ENCODE measurements at places on chromosomes 7 and 10. TPM values are rescaled to one million over a fixed set of nuclear protein-coding genes. Genes with fewer than 3 reads are reported as not detected.

GRCh38 chr7:128869138-128869943 is 6.7 kb downstream of the ATP6V1F start:
- no peak overlapping the region for H3K27ac ChIP-seq
- peak overlapping the region; percentile 47 for H3K4me3 ChIP-seq
- H3K36me3 ChIP-seq, result peaks cover 33% of the 10 kb centered on the region
- DNase-seq, result peak; percentile 25
- H3K27me3 ChIP-seq, result peaks cover 2% of the 10 kb centered on the region

DNA sequence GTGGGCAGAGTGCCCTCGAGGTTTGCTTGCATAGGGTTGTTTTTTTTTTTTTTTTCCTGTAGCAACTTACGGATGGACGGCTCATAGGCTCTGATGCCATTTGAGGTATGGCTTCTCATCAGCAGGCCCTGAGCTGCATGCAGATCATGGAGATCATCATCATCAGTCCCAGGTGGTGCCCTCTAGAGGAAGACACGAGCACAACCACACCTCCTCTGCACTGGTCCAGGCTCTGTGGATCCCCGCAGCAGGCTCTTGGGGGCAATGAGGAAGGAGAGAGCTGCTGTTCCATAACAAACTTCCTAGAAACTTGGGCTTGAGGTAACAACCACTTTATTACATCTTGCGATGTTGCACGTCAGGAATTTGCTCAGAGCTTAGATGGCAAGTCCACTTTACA is 132.7 kb upstream of the CXCL12 start:
- no peak overlapping the region for H3K27ac ChIP-seq
- no peak overlapping the region for H3K4me3 ChIP-seq
- no peaks in the 10 kb centered on the region for H3K4me1 ChIP-seq
- H3K36me3 ChIP-seq, result no peaks in the 10 kb centered on the region
- no peaks in the 10 kb centered on the region for H3K27me3 ChIP-seq

GRCh38 chr7:36860681-36861080 is 136.4 kb upstream of the AOAH start:
- H3K27ac ChIP-seq, result no peak overlapping the region
- H3K36me3 ChIP-seq, result no peaks in the 10 kb centered on the region
- no peaks in the 10 kb centered on the region for H3K27me3 ChIP-seq
- no peak overlapping the region for H3K4me3 ChIP-seq
- no peak for DNase-seq

- H3K36me3 ChIP-seq, result no peaks in the 10 kb centered on the region
- peaks cover 20% of the 10 kb centered on the region for H3K4me1 ChIP-seq
- no peak overlapping the region for H3K27ac ChIP-seq
- H3K27me3 ChIP-seq, result no peaks in the 10 kb centered on the region
- peak; percentile 39 for DNase-seq
- no peak overlapping the region for H3K4me3 ChIP-seq
Measured at GRCh38 chr10:97821308-97822038, 28.2 kb upstream of the GOLGA7B start.

DNA sequence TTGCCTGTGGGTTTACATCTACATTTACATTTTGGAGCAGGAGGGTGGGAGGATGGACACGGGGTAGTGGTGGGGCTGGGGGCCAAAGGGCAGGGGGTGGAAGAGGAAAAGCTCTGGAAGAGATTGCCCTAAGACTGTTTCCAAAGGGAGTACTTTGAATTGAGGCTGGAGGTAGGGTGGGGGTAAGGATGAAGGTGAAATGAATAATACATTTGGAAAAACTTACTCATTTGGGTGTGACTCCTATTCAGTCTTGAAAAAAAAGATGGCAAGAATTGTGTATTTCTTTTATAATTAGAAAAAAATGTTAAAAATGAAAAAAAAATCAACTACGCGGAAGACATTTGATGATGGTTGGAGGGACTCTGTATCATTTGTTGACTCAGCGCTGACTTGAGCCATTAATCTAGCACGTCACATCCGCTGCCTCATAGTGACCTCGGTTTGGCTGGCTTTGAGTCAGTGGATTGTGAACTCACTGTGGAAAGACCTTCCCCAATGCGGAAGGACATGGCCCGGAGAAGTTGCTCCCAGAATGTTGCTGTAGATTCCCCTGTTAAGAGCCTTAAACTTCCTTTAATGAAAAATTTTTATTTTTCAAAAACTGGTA is 2.8 kb downstream of the FAM180A start:
- H3K4me1 ChIP-seq, result peaks cover 6% of the 10 kb centered on the region
- no peak for DNase-seq
- no peak overlapping the region for H3K4me3 ChIP-seq
- no peaks in the 10 kb centered on the region for H3K36me3 ChIP-seq
- no peak overlapping the region for H3K27ac ChIP-seq
- H3K27me3 ChIP-seq, result no peaks in the 10 kb centered on the region

DNA sequence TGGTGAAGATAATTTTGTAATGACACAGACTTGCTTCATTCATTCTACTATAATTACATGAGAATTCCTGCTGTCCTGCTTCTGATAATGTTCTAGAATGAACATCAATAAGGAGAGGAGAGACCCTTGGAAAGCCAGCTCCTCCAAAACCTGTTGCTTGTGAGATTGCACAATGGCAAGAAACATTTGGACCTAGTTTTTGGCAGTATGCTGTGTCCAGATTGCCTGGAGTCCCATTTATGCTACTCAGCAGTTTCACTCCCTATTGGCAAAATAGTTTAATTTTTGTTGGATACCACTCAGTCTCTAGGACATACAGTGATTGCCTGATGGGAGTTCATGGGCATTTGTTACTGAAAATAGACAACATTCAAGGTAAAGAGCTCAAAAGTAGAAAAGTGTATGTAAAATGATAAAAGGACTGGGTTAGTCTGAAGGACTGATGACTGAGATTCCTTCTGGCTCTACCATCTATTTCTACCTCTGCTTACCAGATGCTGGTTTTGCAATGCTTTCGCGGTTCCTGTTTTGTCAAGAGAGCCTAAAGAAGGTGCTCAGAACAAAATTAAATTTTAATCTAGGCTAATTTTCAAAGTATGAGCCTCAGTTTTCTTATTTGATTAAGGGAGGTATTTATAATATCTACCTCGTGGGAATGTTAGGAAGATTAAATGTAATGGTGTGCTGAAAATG is 8.0 kb upstream of the ACTR3B start:
- no peaks in the 10 kb centered on the region for H3K36me3 ChIP-seq
- DNase-seq, result peak; percentile 34
- H3K4me1 ChIP-seq, result peaks cover 6% of the 10 kb centered on the region
- H3K4me3 ChIP-seq, result no peak overlapping the region
- no peak overlapping the region for H3K27ac ChIP-seq

The BBS9 gene
- polyA plus RNA-seq, result 20.9 TPM

The ST8SIA6 gene
- polyA plus RNA-seq, result 9.2 TPM

Data from spinal cord (tissue), 10 donors.